ENCODE measurements at places on chromosomes 3 and 15.

GRCh38 chr3:53254509-53255422 is 1.1 kb downstream of the TKT start:
- DNase-seq: peak; percentile 58

DNA sequence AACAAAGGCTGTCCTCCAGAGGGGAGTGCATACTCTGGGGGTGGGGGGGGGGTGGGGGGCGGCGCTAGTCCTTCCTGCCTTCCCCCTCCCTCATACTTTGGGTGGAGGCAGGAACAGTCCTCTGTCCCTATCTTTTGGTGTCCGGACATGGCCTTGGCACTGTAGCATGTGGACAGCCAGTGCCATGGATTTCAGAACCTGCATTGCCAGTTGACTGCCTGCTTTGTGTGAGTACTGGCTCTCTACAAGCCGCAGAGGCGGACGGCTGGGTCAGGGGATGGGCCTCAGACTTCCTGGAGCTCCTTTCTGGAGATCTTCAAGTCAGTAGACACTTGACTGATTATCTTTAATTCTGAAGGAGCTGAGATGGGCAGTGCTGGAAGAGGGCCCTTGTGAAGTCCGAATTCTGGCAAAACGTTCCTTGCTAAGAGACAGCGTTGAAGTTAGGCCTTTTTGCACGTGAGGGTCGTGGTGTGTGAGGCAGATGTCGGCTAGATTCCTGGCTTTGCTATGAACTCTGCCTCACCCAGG is 2.5 kb downstream of the CLDN11 start:
- DNase-seq: no peak

DNA sequence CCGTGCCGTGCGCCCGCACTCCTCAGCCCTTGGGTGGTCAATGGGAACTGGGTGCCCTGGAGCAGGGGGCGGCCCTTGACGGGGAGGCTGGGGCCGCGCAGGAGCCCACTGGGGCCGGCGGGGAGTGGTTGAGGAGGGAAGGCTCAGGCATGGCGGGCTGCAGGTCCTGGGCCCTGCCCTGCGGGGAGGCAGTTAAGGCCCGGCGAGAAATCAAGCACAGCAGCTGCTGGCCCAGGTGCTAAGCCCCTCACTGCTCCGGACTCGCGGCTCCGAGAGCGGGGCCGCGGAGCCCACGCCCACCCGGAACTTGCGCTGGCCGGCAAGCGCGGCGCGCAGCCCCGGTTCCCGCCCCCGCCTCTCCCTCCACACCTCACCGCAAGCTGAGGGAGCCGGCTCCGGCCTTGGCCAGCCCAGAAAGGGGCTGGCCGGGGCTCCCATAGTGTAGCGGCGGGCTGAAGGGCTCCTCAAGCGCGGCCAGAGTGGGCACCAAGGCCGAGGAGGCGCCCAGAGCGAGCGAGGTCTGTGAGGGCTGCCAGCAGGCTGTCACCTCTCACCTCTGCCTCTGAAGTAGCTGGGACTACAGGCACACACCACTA is 7.8 kb downstream of the GP9 start:
- DNase-seq: no peak

GRCh38 chr3:183812761-183813445 is 12.5 kb downstream of the MAP6D1 start:
- no peak for DNase-seq

DNA sequence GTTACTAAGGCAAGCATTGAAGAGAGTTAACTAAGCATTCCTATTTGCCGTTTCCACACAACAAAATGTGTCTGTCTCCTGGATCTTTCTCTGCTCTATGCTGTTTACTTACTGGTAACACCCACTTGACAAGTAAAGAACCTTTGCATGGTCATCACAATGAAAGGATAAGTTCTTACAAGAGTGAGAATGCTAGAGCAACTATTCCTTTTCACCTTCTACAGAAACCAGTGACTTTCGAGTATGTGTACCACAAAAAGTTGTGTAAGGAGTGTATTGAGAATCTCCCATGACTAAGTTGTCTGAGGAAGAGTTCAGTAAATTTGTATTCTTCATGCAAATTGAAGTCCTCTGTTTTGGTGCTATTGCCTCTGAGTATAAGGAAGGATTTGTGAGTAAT is 10.8 kb downstream of the TIPARP start:
- peak; percentile 54 for DNase-seq

GRCh38 chr15:43791993-43792760 is at the start of gene SERF2:
SERF2 (plus strand) TSS chr15:43792320; CDS start chr15:43792377, 57 bp downstream.
- DNase-seq: peak; percentile 95

DNA sequence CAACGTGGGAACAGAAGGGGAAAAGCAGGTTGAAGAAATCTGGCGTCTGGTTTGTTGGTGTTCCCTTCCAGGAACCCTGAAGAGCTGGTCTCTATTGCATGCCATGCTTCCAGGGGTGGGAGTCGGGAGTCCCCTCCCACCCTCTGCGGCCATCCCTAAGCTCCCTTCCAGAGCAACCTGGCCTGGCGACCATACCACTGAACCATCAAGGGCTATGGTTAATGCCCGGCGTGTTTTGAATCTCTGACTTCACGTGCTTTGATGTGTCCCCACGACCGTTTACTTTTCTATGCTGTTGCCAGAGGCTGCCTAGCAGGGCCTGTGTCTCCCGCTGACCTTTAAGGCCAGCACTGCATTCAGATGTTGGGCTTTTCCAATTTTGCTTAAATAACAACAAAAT is 696 bp upstream of the SNRK start:
- DNase-seq: peak; percentile 74

DNA sequence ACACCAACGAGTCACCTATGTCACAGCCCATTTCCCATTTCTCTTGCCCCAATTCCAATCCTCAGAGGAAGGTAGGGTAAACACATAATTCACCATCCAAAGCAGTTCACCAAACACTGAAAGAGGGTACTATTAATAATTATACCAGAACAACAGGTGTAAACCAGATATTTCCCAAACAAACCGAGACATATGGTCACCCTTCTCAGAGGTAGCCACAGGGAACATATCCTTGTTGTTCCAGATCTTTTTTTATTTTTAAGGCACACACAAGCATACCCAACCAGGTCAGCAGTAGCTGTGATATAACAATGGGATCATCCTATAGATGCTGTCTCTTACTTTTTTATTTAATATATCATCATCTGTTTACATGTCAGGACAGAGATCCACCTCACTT is 24.7 kb downstream of the MAGI1 start:
- no peak for DNase-seq

DNA sequence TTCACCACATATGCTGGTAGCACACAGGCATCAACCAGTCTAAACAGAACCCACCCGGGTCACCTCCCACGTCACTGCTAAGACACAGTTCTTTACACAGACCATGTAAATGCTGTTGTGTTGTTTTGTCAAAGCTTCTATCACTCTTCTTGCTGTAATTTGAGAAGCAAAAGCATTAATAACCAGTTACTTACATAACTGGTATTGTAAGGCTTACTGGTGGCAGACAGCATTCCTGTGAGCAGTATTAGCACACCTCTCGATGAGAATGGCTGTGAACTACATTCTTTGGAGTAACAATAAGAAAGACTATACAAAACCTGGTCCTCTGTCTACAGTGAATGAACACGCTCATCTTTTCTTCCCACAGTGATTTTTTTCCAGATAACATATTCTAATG is 479.2 kb downstream of the LPP start:
- no peak for DNase-seq

- DNase-seq: peak; percentile 51
Measured at GRCh38 chr3:129441215-129441614, 1.2 kb downstream of the IFT122 start.

DNA sequence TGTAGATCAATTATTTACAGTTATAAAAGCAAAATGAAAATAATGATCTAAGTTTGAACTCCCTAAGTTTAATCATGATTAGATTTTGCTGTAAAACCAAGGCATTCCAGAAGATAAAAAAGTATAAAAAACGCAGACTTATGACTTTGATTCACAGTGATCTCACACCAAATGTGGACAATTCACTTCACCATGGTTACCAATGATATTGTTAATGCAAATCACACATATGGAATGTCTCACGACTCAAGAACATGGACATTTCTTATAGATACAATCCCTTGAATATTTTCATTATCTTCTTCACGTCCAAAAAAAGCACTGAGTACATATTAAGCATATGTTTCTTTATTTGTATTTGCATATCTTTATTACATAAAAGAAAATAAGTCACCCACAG is 1054.2 kb downstream of the NAALADL2 start:
- no peak for DNase-seq

DNA sequence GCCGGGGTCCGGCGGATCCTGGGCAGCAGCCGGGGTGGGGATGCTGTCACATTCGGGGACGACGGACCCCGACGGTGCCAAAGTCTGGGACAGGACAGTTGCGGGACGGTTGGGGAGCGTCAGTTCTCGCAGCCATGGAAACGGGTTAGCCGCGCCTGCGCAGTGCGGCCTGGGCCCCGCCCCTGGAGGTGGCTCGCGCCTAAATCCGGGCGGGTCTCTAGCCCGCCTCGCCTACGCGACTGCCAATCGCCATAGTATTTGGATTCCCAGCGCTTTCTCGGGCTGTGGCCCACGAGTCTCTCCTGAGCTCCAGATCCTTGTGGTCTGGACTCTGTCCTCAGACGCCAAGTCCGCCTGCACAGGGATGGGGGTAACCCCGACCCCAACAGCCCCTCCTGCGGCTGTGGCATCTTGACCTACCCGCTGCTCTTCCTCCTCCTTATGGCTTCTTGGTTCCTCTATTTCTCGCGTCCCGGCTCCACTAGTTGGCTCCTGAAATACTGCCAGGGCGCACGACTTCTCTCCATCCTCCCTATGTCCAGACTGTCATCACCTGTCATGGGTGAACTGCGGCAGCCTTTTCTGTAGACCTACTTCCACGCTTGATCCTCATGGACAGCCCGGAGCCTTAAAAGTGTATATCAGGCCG is at the start of gene ZMYND10:
Gene ZMYND10, minus strand, starts transcription at position 147 of the 649 bp plus-strand sequence. CDS start 153 bp downstream, outside the sequence.
- peak; percentile 47 for DNase-seq

- DNase-seq: peak; percentile 13
Measured at GRCh38 chr15:98906712-98907083, 100.9 kb downstream of the PGPEP1L start.

DNA sequence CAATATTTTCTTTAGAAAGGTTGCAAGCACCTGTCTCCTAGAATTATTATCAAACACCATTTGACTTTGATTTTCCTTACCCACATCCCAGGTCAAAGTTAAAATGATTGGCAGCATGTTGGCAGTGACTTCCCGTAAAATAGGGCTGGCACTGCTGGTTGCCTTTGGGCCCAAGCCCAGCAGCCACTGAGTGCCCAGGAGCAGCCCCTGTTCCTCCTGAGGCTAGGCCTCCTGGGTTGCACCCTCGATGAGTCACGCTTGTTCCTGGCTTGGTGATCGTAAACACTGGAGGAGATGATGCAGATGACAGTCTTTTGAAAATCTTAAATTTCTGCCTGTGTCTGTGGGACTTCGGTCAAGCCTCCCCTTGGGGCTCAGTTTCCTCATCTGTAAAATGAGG is 290.0 kb downstream of the TLE3 start:
- DNase-seq: no peak

GRCh38 chr15:64249406-64249805 is 86.6 kb upstream of the PPIB start:
- no peak for DNase-seq

- DNase-seq: peak; percentile 70
Measured at GRCh38 chr3:121651684-121652083, 9.0 kb downstream of the HCLS1 start.

GRCh38 chr15:95957861-95958260 is 372.6 kb upstream of the NR2F2 start:
- DNase-seq: no peak

DNA sequence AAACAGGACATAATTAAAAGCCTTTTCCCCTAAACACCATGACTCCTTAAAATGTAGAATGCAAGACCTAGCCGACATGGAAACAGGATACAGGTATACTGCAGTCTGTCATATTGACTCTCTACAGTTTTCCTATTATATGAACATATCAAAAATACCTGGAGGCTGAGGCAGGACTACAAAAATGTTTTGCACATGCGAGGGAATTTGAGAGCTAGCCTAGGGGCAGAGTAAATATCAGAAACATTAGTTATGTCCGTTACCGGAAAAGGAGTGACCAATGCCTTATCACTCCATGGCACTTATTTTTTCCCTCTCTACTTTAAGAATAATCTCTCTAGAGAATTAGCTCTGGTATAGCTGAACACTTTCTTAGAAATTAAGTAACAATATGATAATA is 732.3 kb downstream of the TUSC7 start:
- no peak for DNase-seq

DNA sequence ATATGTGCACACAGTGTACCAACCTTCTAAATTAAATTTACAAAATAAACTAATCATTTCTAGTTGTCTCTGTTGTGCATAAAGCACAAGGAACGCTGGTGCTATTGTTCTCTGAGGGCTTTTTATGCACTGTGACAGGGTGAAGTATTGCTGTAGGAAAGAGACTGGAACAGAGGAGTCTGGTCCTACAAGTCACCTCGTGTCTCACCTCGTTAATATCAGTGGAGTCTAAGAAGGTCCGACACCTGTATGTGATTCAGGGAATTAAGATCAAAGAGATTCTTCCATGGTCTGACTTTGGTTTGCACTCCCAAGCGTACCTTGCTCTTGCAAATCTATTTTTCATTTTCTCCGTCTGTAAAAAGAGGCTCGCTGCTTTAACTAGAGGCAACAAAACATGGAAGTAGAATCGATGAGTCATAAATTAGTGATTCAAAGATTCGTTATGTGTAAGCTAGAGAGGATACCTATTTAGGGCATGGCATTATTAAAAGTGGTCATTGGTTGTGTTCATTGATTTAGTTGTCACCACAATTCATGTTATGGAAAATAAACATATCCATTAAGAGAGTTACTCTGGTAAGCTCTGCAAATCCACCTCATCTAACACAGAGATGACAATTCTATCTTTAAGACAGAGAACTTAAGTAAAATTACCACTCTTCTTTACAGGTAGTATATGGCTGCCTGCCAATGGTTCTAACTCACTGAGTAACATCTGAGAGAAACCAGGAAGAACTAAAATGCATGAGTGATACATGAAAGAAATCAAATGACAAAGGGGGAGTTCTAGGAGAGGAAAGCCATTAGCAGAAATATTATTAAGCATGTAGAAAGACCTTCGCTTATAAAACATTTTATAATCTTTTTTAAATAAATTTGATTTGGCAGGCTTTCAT is 219.4 kb upstream of the GBE1 start:
- DNase-seq: no peak

- DNase-seq: no peak
Measured at GRCh38 chr3:190973771-190974170, 111.3 kb upstream of the GMNC start.

DNA sequence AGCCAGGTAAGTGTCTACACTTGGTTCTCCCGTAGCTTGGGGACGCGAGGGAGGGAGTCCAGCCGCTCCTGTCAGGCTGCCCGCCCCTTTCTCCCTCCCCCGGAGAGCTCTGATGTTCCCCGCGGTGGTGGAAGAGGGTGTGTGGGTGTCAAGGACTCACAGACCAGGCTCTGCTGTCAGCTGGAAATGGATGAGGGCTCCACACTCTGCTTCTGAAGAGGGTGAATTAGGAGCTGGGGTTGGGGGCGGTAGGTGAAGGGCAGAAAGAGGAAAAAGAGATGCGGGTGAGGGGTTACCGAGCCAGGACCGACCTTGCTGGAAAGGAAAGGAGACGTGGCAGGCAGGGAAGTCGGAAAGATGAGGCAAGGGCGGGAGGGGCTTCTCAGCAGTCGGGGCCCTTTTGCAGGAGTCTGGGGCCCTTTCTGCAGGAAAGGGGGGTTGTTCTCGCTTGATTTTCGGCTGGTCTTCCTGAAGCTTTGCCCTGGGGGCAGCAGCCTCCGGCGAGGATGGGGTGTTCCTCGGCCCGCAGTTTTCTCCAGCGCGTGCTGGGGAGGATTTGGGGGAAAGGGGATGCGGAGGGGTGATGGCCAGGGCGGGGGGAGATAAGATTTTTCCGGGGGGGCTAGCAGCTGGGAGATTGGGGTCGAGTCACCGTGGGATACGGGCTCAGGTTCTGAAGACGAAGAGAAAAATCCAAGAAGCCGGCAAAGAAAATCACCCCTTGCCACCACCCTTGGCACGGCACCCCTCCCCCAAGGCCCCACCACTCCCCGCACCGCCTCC is 602 bp upstream of the BAHD1 start:
- peak; percentile 34 for DNase-seq

Data from NCI-H1417 (cell line).